ENCODE measurements at places on chromosomes 4 and X. TPM values are rescaled to one million over a fixed set of nuclear protein-coding genes. Genes with fewer than 3 reads are reported as not detected.

Gene CCDC120
- 0.54 TPM for total RNA-seq

Gene NMU
- not detected for total RNA-seq

Gene SLC16A2
- 0.43 TPM for total RNA-seq

Gene AMOT
- total RNA-seq = 9.7 TPM

Gene STPG2
- 0.17 TPM for total RNA-seq

Gene TMEM187
- total RNA-seq = 6.4 TPM

All from dermis lymphatic vessel endothelial cell (primary cell).